ENCODE measurements at places on chromosomes 2 and 18. TPM values are rescaled to one million over a fixed set of nuclear protein-coding genes. Genes with fewer than 3 reads are reported as not detected.

GRCh38 chr2:44348400-44348799, 12.9 kb downstream of the PREPL start:
- H3K4me1 ChIP-seq = peaks cover 14% of the 10 kb centered on the region
- no peak for DNase-seq
- H3K36me3 ChIP-seq = no peaks in the 10 kb centered on the region
- no peak overlapping the region for H3K4me3 ChIP-seq
- no peaks in the 10 kb centered on the region for H3K27me3 ChIP-seq

Gene PHLPP1
- total RNA-seq = 18.3 TPM

DNA sequence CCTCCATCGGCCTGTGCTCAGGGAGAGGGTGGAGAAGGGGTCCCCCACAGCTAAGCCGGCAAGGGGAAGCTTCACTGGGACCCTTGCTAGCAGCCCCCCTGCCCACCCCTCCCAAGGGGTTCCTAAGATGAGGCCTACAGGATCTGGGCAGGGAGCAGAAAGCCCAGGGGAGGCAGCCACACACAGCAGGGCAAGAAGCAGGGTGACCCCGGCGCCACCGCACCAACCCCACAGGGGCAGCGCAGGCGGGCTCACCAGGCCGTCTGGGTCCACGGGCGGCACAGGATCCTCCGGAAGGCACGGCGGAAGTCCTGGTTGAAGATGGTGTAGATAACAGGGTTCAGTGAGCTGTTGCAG, 1.8 kb downstream of the ADRA2B start:
- no peak overlapping the region for H3K4me3 ChIP-seq
- H3K27ac ChIP-seq = no peak overlapping the region
- no peak for DNase-seq

- no peaks in the 10 kb centered on the region for H3K27me3 ChIP-seq
- no peaks in the 10 kb centered on the region for H3K4me1 ChIP-seq
- no peak overlapping the region for H3K4me3 ChIP-seq
- no peak overlapping the region for H3K27ac ChIP-seq
- no peak for DNase-seq
- H3K36me3 ChIP-seq = no peaks in the 10 kb centered on the region
Measured at GRCh38 chr18:46051731-46052461, 20.2 kb downstream of the PSTPIP2 start.

DNA sequence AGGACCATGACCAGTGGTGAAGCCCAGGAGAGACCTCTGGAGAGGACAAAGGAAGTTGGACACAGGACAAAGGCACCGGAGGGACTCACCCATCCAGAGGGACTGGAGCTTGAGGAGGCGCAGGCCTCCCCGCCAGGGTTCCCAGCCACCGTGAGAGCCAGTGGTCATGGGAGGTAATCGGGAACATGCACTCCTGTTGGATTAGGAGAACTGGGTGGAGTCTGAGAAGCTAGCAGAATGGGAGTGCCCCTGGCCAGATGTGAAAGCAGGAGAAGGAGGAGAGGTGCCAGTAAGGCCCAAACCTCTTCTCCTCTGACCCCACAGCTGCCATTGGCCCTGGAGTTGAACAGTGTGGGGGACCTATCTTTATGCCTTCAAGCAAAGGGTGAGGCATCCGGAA, 20.3 kb downstream of the POU3F3 start:
- no peak overlapping the region for H3K4me3 ChIP-seq
- no peak for DNase-seq
- no peak overlapping the region for H3K27ac ChIP-seq
- no peaks in the 10 kb centered on the region for H3K36me3 ChIP-seq

GRCh38 chr2:145350011-145350410, 830.1 kb upstream of the ZEB2 start:
- no peaks in the 10 kb centered on the region for H3K27me3 ChIP-seq
- no peak overlapping the region for H3K27ac ChIP-seq
- no peak for DNase-seq
- no peaks in the 10 kb centered on the region for H3K36me3 ChIP-seq
- no peaks in the 10 kb centered on the region for H3K4me1 ChIP-seq
- H3K4me3 ChIP-seq = no peak overlapping the region
